ENCODE measurements at places on chromosomes 12 and 14.

GRCh38 chr12:102685841-102686240, 205.5 kb upstream of the IGF1 start:
- no peak for DNase-seq

GRCh38 chr14:36869125-36869524, 207.5 kb downstream of the PAX9 start:
- DNase-seq: no peak

DNA sequence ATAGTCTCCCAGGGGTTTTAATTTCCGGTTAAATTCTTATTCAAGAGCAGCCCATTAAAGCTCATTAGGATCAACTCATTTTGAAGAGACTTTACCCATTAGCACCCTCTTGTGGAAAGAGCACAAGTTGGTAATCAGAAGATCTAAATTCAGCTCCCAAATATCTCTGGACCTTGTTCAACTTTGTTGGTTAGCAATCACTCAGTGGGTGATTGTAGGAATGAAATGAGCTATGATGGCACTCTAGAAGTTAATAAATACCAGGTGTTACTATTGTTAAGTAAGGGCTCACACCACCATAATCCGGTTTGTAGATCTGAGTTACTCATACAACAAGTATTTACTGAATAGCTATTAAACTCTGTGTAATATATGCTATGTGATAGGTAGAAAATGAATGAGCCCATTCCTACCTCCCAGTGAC, 42.9 kb downstream of the TRIP11 start:
- no peak for DNase-seq

DNA sequence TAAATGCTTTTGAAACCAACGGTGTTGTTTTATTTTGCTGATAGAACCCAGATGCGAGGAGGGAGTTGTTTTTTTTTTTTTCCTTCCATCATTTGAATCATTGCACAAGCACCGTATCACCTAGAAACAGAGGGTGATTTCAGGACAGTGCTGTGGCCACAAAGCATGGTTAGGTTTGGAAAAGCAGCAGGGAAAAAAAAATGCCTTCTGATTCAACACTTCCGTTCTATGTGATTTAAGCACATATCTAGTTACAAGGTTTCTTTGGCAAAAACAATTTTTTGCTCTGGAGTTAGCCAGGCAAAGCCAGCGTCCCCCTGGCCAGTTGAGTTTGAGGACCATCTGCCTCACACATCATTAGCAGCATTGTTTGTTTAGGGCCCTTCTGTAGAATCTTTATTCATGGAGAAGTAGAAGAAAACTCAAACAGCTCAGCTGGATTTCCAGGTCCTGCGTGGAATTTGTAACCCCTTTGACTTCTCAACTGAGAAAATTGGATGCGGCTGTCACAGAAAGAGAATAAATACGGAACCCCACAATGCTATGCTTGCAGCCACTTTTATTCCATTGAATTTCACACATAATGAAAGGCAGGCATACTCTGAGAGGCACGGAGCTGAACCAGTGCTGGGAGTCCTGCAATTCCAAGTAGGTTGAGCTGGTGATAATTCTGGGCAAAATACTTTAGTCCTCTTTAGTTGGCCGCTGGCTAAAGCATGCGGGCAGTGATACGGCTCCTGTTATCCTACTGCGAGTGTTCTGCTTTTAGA, 17.0 kb upstream of the WNT5B start:
- no peak for DNase-seq

GRCh38 chr12:50056639-50056976, 788 bp upstream of the ASIC1 start:
- no peak for DNase-seq

- no peak for DNase-seq
Observed at GRCh38 chr12:77963576-77964178, 133.0 kb downstream of the NAV3 start.

DNA sequence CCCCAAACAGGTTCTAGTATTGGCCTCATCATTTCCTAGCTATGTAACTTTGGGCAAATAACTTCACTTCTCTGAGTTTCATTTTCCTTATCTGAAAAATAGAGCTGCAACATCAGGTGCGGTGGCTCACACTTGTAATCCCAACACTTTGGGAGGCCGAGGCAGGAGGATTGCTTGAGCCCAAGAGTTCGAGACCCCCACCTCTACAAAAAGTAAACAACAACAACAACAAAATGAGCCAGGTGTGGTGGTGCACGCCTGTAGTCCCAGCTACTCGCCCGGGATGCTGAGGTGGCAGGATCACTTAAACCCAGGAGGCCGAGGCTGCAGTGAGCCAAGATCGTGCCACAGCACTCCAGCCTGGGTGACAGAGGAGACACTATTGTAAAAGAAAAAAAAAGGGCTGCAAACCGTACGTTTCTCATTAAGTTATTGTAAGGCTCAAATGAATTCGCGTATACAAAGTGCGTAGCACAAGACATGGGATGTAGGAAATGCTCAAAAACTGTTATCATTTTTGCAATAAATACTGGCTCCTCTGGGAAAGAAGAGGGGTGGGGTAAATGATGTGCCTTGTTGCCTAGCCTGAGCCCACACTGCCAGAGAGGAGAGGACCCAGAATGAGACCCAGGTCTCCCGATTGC, 903 bp downstream of the C12orf76 start:
- DNase-seq: no peak

- DNase-seq: no peak
Observed at GRCh38 chr14:104578321-104578720, 1.2 kb upstream of the C14orf180 start.

- no peak for DNase-seq
Observed at GRCh38 chr14:67602076-67602475, 2.0 kb upstream of the PIGH start.

- DNase-seq: no peak
Observed at GRCh38 chr12:117060246-117060928, 38.8 kb downstream of the TESC start.

GRCh38 chr12:127667131-127667685, 599.8 kb upstream of the TMEM132C start:
- DNase-seq: no peak

GRCh38 chr14:25110106-25110505, 60.2 kb upstream of the STXBP6 start:
- DNase-seq: no peak

DNA sequence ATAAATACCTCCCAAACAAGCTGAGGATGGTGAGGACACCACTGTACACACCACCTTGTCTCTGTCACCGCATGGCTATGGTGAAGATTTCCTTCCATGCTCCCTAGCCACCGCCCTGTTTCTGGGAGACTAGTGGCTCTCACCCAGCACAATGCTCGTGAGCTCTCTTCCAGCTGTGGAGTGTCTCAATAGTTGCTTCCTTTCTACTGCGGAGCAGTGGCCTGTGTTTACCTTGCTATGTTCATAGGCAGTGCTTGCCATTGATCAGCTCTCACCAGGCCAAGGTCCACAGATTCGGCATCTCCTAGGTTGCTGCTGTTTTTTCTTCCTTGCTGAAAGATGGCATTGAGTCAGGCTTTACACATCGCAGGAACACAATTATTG, 313.6 kb upstream of the RTL1 start:
- no peak for DNase-seq

- DNase-seq: no peak
Observed at GRCh38 chr12:117968826-117969659, at the start of gene KSR2. Gene KSR2 (minus strand): TSS chr12:117968990. CDS start chr12:117968255, 735 bp downstream.

DNA sequence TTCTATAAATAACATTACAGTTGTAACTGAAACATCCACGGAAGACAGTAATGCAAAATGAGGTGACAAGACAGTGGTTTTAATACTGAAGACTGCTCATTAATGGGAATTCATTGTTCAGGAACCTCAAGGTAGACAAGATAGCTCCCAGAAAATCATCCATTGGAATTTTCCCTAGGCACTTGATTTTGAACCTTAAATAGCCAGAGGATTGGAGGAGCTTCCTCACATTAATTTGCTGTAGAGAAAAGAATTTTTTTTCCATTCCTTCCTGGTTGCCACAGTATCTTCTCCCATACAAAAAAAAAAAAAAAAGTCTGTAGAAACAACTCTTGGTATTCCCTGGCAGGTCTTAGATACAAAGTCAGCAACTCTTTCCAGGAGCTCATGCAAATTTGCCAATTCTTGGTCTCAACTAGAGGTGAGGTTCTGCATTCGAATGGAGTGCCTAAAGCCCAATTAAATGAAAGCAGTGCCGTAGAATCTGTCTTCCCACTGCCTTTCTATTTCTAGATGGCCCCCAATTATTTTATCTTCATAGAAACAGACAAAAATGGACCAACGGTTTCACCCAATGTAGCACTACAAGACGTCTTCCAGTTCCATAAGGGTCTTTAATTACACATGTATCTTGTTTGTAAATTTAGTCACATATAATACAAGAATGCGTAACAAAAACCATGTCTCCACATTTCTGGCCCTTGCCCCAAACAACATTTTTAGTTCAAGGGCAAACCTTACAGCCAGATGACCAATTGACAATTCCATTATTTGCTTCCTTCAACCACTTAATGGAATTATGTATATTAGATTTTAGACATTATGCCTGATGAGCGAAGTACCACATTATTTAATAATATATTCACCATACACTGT, 13.5 kb downstream of the SLC38A2 start:
- no peak for DNase-seq

- DNase-seq: no peak
Observed at GRCh38 chr12:64890873-64891468, 66.5 kb downstream of the TBC1D30 start.

DNA sequence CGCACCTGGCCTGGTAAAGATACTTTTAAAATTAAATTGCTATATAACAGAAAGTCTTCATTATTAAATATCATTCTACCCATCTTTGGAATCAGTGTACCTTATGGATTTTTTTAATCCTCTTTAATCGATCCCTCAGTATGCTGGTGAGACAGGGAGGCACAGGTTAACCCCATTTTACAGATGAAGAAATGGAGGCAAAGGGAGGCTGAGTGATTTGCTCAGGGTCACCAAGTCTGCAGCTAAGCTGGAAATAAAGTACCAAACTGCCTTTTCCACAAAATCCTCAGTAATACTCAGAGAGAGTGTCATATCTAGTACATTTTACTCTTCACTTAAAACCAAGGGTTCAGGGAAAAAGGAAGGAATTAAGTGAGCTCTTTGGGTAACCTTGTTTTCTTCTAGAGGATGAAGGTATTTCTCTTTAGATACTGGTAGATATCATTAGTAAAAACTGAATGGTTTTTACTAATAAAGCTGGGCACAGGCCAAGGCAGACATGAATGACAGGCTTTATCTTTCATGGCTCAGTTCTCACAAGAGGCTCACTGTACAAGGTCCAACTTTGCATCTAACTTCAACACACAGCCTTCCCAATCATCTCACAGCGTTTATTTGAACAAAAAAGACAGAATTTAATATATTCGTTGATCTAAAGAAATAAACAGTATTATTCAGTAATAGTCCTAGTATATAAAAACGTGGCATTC, 35.3 kb upstream of the TTC7B start:
- no peak for DNase-seq

- DNase-seq: no peak
Observed at GRCh38 chr14:54784657-54785056, 118.0 kb downstream of the GCH1 start.

GRCh38 chr12:19039515-19039914, 90.0 kb upstream of the PLEKHA5 start:
- DNase-seq: no peak

DNA sequence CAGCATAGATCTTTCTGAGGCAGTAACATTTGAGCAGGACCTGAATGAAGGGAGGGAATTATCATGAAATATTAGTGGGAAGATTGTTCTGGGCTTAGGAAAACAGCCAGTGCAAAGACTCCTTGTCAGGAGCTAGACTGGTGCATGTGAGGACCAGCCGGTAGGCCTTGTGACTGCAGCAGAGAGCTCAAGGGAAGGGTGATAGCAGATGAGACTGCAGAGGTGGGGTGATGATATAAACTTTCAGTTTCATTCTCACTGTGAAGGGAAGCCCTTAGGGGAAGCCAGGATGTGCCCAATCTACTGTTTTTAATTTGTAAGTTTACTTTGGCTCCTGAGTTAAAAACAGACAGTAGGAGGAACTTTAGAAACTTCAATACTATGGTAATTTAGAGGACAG, 12.4 kb downstream of the IL22 start:
- DNase-seq: no peak

- no peak for DNase-seq
Observed at GRCh38 chr14:96148631-96149030, 56.0 kb upstream of the BDKRB2 start.

DNA sequence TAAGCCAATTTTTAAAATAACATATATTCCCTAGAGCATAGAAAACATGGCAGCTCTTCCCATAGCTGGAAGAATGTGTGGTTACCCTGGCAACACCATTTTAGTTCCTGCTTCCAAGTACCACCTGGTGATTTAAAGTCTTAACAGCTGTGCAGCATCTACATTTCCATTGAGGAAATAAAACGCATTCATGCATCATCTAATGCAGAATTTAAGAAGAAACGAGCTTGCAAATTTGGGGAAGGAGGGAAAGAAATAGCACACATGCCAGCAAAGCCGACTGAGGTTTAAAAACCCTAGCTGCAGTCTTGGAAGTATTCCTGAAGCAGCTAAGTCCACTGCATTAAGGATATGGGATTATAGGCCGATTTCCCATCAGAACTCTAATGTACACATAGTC, 22.8 kb upstream of the SLC38A2 start:
- DNase-seq: no peak

- DNase-seq: no peak
Observed at GRCh38 chr12:115297445-115297844, 613.5 kb upstream of the TBX3 start.

GRCh38 chr14:57845316-57845715, 20.6 kb downstream of the SLC35F4 start:
- no peak for DNase-seq

DNA sequence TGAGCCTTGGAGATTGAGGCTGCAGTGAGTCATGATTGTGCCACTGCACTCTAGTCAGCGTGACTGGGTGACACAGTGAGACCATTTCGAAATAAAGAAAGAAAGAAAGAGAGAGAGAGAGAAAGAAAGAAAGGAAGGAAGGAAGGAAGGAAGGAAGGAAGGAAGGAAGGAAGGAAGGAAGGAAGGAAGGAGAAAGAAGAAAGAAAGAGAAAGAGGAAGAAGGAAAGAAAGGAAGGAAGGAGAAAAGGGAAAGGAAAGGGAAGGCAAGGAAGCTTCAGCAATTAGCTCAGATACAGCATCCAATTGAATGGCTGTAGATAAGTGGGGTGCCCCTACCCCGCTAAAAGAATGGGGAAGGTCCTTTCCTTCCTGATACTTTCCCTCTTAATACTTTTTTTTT, 9.5 kb upstream of the NAA30 start:
- no peak for DNase-seq

- peak; percentile 65 for DNase-seq
Observed at GRCh38 chr12:49763006-49763591, 21.7 kb downstream of the TMBIM6 start.

DNA sequence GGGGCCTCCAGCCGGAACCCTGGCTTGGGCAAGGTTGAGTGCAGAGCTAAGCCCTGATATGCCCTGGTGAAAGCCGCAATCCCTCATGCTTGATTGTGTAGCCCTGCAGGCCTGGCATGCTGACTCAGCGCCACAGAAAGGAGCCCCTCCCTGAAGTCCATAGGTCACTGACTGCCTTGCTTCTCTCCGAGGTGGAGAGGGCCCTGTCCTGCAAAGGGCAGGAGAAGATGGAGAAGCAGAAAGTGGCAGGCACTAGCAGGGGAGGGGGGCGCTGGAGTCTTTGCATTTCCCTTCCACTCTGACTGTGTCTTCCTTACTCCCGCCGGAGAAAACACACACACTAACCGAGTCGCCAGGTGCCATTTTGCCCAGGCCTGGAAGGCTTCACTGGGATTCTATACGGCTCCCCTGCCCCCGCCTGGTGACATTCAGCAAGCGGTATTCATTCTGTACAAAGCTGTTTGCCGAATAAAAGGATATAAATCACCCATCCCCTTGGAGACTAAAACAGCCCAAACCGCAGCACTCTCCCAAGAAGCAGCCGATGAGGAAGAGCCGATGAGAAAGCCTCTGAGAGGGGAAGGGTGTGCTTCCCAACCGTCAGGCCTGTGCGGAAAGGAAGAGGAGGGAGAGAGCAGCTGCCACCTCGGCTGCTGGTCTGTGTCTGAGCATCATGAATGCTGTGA, 69.8 kb downstream of the SLC6A12 start:
- DNase-seq: no peak
